ENCODE measurements at places on chromosomes 7 and 10. TPM values are rescaled to one million over a fixed set of nuclear protein-coding genes. Genes with fewer than 3 reads are reported as not detected.

DNA sequence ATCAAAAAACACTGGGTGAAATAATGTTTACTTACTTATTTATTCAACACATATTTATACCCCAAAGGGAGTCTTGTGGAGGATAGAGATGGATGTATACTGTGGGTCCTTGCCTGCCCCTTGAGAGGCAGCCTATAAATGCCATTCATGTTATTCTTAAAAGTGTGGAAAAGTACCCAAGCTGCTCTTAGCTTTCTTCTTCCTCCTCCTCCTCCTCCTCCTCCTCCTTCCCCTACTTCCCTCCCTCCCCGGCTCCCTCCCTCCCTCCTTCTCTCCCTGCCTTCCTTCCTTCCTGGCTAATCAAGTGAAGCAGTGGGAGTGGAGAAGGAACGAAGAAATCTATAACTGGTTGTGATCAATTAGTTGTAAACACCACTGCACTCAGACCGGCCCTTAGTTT lies 21.2 kb upstream of the IGF2BP3 start:
- no peak for DNase-seq
- H3K4me1 ChIP-seq, result peaks cover 11% of the 10 kb centered on the region
- peak overlapping the region; percentile 78 for H3K4me3 ChIP-seq
- no peak overlapping the region for H3K27ac ChIP-seq
- H3K27me3 ChIP-seq, result no peaks in the 10 kb centered on the region

Gene ZNF853
- 0.30 TPM for total RNA-seq

DNA sequence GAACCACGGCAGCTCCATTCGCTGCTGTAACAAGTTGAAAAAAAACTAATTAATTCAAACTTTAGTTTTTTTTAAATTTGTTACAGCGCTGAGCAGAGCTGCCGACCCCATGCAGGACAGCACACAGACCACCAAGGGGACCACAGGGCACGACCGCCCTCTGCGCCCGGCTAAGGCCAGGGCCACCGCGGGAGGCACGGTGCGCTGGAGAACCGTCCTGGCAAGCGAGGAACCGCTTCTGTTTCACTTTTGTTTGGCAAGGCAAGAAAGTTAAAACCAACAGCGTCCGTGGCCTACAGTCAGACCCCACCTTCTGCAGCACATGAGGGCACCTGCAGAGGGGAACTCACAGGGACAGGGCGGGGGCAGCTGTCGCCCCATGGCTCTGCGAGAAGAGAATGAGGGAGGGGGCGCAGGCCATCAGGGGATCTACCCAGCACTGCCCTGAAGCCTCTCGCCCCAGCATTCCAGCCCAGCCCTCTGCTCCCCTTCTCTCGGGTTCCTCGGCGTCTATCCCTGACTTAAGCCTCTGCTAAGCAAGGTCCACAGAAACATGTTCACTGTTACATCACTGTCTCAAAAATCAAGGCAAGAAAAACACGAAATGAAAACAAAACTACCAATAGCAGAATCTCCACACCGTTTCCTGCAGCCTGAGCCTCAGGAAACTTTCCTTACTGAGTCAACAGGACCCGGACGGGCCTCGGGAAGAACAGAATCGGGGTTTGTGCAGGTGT lies 204.4 kb downstream of the DIP2C start:
- no peaks in the 10 kb centered on the region for H3K36me3 ChIP-seq
- no peaks in the 10 kb centered on the region for H3K27me3 ChIP-seq
- H3K4me1 ChIP-seq, result peaks cover 17% of the 10 kb centered on the region
- DNase-seq, result peak; percentile 57
- H3K27ac ChIP-seq, result peak overlapping the region; percentile 97

- H3K27me3 ChIP-seq, result no peaks in the 10 kb centered on the region
- H3K4me1 ChIP-seq, result no peaks in the 10 kb centered on the region
- H3K27ac ChIP-seq, result no peak overlapping the region
- no peak for DNase-seq
- no peaks in the 10 kb centered on the region for H3K36me3 ChIP-seq
Measured at GRCh38 chr7:117772421-117772820, 100.8 kb downstream of the CTTNBP2 start.

GRCh38 chr10:89900554-89900953 lies 199.2 kb downstream of the KIF20B start:
- H3K4me1 ChIP-seq, result no peaks in the 10 kb centered on the region
- DNase-seq, result no peak
- no peaks in the 10 kb centered on the region for H3K36me3 ChIP-seq
- H3K4me3 ChIP-seq, result no peak overlapping the region
- H3K27ac ChIP-seq, result no peak overlapping the region
- H3K27me3 ChIP-seq, result peaks cover 8% of the 10 kb centered on the region

Measured in activated CD4-positive, alpha-beta T cell treated with anti-CD3 and anti-CD28 coated beads, Interleukin-2, amount 10 ng/mL, durations not matched to agents 7 days and 5 days (primary cell).